Stromal cell of bone marrow (primary cell): ENCODE measurements at places on chromosomes 5 and 9.
A peak's percentile ranks its signal among the peaks of the same experiment; 100 is the strongest.

GRCh38 chr5:6710551-6711318 lies 2.5 kb upstream of the TENT4A start:
- DNase-seq: no peak

DNA sequence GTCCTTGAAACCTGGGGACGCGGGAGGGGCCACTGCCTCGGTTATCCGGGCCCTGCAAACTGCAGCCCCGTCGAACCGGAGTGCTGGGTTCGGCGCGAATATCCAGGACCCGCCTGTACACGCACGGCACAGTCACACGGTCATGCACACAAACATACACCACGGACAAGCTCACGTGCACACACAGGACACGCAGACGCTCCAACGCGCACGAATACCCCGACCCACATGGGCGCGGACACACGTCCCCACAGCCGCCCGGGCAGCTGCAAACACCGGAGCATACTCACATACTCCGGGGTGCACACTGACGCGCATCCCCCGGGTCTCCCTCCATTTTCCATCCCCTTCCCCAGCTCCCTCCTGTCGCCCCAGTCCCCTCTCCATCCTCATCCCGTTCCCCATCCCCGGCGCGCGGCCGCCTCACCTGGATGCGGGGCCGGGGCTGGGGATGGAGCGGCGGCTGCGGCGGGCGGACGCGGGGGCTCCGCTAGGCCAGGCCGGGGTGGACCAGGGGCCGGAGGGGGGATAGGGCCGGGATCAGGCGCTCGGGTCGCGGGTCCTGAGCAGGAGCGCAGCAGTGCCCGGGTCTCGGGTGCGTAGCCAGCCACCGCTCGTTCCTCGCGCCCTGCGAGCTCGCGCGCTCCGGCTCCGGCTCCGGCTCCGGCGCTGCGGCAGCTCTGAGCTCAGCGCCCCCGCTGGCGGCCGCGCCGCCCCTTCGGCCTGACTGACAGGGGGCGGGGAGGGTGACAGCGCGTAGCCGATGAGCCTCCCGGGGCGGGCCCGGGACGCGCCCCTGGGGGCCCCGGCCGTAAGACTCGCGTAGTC lies at the start of the genes EIF4E1B and SNCB:
TSS of gene EIF4E1B (plus strand) at position 823 of the 828 bp plus-strand sequence. CDS start 12,113 bp downstream, outside the sequence.
TSS of gene SNCB (minus strand) at position 682 of the 828 bp plus-strand sequence. CDS start 880 bp downstream, outside the sequence.
- DNase-seq: no peak

DNA sequence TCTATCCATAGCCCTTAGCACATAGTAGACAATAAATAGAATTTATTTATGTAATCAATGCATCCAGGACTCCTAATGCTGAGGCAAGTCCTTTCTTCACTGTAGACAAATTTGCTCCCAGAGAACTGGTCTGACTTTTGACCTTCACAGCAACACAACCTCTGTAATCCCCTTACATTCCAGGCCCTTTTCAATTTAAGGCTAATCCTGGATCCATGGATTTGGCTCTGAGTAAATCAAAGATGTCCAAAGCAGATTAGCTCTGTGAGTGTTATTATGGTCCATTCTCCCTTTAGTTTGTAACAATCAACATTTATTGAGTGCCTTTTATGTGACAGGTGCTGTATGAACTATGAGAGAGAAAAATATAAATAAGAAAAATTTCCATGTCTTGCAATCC lies 27.4 kb upstream of the TMC1 start:
- DNase-seq: no peak

GRCh38 chr5:86536396-86536795 lies 81.3 kb upstream of the COX7C start:
- no peak for DNase-seq

GRCh38 chr9:137456061-137456863 lies 2.9 kb downstream of the NSMF start:
- DNase-seq: peak; percentile 46

DNA sequence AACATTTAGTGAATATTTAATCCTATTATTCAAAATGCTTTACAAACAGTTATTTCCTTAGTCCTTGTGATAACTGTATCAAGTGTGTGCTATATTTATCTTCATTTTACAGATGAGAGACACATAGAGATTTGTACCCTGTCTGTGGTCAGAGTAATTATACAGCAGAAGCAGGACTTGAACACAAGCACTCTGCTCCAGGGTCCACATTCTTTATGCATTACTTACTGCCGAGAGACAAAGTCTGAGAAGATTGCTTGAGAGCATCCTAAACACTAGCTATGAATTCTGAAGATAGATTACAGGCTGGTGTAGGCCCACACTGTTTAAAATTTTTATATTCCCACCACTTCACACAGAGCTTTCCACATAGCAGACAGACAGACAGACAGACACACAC lies 926.1 kb upstream of the DMAC1 start:
- DNase-seq: no peak

DNA sequence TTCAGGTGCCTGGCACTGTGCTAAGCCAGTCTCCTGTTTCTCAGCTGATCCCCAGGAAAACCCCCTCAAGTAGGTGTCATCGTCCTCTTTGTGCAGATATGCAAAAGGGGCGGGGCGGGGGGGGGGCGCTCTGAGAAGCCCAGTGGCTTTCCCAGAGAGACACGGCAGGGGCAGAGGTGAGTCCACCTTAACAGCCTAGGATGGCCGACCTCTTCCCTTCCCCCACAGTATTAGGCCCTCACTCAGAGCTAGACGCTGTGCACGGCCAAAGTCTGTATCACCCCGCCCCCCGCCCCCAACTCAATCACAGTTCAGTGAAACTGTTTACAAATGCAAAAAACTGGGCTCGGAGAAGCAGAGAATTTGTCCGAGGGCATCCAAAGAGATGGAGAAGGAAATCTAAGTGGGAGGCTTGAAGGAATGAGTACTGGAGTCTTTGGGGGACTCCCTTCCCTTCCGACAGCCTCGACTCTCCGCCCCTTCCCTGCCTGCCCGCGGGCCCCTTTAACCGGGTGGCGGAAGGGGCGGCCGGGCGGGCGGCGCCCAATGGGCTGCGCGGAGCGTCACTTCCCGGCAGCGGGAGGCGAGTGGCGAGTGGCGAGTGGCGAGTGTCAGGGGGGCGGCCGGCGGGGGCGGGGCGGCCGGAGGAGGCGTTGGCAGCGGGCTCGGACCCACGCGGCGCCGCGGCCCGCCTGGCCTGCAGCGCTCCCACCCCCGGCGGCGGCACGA lies at the start of gene ERGIC1:
TSS of gene ERGIC1 (plus strand) at position 566 of the 729 bp plus-strand sequence. CDS start at position 729, 163 bp downstream.
- DNase-seq: peak; percentile 72

- DNase-seq: no peak
These were observed 8.4 kb downstream of the CCNH start for GRCh38 chr5:87404359-87404758.

- DNase-seq: no peak
These were observed 6.1 kb downstream of the ORM2 start for GRCh38 chr9:114335745-114336144.

- no peak for DNase-seq
These were observed 143.7 kb downstream of the PBX3 start for GRCh38 chr9:125890826-125891225.

- no peak for DNase-seq
These were observed 152.2 kb downstream of the TMEM161B start for GRCh38 chr5:88116396-88116795.

DNA sequence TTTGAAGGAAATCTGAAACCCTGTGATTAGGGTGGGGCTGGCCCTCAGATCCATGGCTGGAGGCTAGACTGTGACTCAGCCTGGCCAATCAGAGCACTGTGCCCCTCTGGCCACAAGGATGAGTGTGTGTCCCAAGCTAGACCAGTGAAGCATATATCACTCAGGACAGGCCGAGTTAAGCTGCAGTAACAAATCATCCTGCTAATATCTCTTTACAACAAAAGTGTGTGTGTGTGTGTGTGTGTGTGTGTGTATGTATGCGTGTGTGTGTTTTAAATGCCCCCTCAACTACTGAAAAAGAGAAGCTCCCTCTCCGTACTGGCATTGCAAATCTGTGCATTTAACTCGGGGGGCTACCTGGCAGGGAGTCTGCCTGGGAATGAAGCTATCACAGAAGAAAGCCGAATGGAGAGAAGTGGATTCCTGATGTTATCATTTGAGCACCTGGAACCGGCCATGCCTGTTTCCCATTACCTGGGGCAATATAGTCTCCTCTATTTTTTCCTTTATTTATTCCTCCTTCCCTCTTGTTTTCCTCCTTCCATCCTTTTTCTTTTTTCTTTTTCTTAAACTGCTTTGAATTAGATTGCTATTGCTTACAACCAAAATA lies 25.6 kb downstream of the STC2 start:
- peak; percentile 77 for DNase-seq
